Activated T-helper 1 cell treated with Interleukin-2 at 50 U/mL for 16 hours (primary cell): ENCODE measurements at places on chromosomes 6 and 20.

DNA sequence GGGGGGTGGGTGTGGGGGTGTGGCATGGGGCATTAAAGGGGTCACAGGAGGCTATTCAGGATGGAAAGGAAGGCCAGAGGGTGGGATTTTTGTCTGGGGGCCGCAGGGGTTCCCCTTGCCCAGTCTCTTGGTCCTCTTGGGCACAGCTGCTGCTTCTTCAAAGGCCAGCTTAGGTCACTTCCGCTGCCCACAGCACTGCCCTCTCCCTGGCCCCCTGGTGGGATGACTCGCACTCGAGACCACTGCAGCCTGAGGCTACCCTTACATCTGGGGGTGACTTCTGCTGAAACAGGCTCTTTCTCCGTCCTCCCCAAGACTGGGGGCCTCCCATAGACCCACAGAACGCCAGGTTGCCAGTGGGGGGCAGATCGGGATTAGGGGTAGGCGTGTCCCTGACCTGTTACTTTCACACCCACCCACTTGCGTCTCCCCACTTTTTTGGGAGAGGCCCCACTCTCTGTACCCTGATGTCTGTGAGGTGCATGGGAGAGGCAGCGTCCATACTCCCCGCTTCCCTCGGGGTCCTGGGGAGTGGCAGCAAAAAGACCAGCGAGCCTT lies 1.3 kb downstream of the LKAAEAR1 start:
- DNase-seq: no peak

- no peak for DNase-seq
These were observed 12.9 kb upstream of the ZBTB9 start for GRCh38 chr6:33441457-33441856.

GRCh38 chr20:48607544-48607865 lies 220.3 kb downstream of the PREX1 start:
- DNase-seq: no peak

DNA sequence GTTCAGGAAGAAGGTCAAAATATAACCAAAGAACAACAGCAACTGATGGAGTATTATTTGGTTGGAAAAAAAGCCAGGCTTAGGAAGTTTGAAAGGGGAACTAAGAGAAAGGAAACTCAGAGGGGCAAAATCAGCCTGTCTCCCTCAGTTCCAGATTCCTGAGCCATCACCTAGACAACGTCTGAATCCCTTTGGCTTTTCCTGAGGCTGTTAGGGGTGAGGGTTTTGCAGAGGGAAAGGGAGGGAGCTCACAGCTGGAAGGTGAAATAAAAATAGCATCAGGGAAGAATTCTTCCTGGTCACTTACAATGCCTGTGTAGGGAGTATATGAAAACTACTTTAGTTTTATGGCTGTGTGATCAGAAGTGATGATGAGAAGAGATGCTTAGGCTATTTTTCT lies 100.5 kb downstream of the SOBP start:
- DNase-seq: no peak

- DNase-seq: no peak
These were observed 548 bp downstream of the PROCR start for GRCh38 chr20:35172434-35172806.

DNA sequence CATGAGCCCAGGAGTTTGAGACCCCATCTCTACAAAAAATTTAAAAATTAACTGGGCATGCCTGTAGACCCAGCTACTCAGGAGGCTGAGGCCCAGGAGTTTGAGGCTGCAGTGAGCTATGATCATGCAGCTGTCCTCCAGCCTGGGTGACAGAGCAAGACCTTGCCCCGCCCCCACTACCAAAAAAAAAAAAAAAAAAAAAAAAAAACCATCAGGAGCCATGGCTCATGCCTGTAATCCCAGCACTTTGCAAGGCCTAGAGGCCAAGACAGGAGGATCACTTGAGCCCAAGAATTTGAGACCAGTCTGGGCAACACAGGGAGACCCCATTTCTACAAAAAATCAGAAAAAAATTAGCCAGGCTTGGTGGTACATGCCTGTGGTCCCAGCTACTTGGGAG lies 159.1 kb downstream of the SOBP start:
- DNase-seq: no peak

GRCh38 chr20:54633374-54634355 lies 158.3 kb downstream of the DOK5 start:
- DNase-seq: no peak

DNA sequence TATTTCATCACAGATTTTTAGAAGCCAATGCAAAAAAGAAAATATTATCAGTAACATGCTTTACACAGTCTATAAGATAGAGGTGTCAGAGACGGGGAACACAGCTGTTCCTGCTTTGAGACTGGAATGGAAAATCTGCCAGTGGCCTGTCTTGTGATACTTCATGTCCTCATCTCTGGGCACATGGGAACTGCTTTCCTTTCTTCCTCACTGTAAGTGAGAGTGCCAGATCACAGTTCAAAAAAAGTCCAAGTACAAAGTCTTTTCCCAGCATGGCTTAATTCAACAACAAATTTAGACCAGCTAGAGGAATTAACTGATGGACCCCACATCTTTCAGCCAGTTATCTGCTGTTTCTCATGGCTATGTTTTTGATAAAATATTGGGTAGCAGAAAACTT lies 490.4 kb downstream of the CDKAL1 start:
- DNase-seq: no peak

DNA sequence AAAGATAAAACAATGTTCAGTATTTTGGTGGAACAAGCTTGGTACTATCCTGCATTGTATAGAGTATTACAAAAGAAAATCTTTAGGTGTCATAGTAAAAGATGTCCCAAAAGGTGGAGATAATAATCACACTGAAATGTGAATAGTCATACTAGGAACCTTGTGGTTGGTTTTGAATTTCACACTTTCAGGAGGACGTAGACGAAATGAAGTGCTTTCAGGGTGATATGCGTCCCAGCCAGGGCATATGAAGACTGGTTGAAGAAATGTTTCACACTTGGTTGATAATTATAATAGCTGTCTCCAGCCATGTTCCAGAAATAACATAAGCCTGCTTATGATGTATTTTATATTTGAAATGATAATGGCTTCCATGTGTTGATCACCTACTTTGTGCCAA lies 60.4 kb downstream of the SCAND1 start:
- DNase-seq: no peak

- no peak for DNase-seq
These were observed 14.2 kb downstream of the MANBAL start for GRCh38 chr20:37303637-37304036.

- DNase-seq: no peak
These were observed 136.4 kb downstream of the FUT9 start for GRCh38 chr6:96152114-96152708.

- DNase-seq: no peak
These were observed 483.2 kb downstream of the QKI start for GRCh38 chr6:163897669-163898068.

DNA sequence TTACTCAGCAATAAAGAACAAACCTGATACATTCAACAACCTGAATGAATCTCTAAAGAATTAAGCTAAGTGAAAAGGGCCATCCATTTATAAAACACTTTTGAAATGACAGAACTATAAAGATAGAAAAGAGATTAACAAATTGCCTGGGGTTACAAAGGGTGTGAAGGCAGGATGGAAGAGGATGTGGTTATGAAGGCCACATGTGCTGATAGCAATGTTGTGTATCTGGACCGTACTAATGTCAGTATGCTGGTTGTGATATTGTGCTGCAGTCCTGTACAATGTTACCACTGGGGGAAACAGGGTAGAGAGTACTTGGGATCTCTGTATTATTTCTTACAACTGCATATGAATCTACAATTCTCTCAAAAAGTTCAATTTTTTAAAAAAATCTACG lies 36.4 kb downstream of the ELOVL5 start:
- no peak for DNase-seq

DNA sequence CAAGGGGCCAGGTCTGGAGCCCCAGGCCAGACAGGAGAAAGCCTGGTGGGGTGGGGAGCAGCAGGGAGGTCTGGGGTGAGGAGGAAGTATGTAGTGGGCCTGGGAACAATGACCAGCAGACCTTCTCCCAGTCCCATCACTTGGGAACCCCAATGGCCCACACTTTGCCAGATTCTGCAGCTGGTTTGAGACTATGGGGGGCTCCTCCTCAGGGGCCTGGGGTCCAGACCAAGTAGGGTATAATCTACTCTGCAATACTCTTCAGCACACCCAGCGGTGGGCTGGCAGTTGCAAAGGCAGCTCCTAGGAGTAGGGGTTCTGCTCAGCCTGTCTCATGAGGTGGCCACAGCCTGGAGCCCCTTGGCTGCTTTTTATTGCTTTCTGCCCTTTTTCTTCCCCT lies 52.8 kb downstream of the NPEPL1 start:
- no peak for DNase-seq

- DNase-seq: no peak
These were observed 46.8 kb downstream of the PCNA start for GRCh38 chr20:5072756-5073659.

- no peak for DNase-seq
These were observed 15.0 kb upstream of the CCN6 start for GRCh38 chr6:112038756-112039430.

GRCh38 chr20:41499961-41500725 lies 118.0 kb downstream of the CHD6 start:
- no peak for DNase-seq

GRCh38 chr20:15544742-15545141 lies 1028.5 kb downstream of the KIF16B start:
- DNase-seq: no peak

- no peak for DNase-seq
These were observed 527 bp downstream of the NFKBIL1 start for GRCh38 chr6:31547727-31548543.

- DNase-seq: no peak
These were observed 11.1 kb upstream of the KIAA1755 start for GRCh38 chr20:38271608-38272120.

DNA sequence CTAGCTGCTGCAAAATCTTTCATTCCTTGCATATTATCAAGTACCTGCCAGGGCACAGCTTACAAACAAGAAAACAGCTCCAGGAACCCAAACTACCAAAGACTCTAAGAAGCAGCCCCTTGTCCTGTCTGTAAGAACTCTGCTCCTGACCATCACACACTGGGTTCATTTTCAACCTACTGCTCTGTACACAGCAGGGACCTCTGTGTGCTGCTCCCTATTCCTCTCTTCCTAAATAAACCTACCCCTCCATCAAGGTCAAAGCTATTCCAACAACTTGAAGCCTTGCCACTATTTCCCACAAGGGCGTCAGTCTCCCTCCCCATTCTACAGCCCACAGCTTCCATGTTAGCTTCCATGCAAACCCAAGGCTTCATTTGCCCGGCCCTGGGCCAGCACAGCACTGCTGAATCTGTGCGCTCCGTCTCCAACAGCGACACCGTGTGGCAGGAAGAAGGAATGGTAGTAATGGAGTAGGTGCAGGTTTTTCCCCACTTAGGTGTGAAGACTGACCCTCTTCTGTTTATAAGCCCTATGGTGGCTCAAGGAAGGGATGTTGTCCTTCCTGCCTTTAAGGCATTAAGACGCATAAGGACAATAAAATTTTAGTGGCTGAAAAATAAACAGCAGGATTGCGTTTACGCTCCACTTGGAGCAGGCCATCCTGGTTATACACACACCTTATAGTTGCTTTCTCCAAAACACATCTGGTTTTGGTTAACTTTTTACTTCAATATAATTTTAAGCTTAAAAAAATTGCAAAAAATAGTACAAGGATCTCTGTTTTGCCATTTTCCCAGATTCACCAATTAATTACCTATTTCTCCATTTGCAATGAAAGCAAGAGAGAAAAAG lies 115.2 kb upstream of the NXT1 start:
- DNase-seq: no peak

- DNase-seq: no peak
These were observed 129.1 kb downstream of the SYCP2 start for GRCh38 chr20:59804347-59804746.

DNA sequence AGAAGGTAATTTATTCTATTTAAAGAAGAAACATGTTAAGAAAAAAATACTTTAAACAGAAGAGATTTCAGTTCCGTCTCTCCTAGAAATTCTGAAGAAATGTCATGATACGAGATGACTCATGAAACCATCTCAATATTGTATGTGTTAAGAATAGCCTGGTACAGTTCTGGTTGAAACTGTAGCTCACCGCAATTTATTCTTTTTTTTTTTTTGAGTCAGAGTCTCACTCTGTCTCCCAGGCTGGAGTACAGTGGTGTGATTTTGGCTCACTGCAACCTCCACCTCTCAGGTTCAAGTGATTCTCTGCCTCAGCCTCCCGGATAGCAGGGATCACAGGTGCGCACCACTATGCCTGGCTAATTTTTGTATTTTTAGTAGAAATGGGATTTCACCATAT lies 103.3 kb downstream of the ARHGAP18 start:
- no peak for DNase-seq

GRCh38 chr6:30877419-30878262 lies 6.7 kb upstream of the DDR1 start:
- DNase-seq: peak; percentile 53

- no peak for DNase-seq
These were observed 11.6 kb downstream of the CCN6 start for GRCh38 chr6:112065426-112065986.

DNA sequence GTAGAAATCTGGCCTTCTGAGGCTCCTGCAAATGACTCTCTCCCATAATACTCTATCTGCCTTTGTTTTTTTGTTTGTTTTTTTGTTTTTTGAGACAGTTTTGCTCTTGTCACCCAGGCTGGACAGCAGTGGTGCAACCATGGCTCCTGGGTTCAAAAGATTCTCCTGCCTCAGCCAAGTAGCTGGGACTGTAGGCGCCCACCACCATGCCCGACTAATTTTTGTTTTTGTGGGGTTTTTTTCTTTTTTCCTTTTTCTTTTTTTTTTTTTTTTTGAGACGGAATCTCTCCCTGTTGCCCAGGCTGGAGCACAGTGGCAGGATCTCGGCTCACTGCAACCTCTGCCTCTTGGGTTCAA lies 16.6 kb upstream of the STK38 start:
- no peak for DNase-seq

- no peak for DNase-seq
These were observed 105.0 kb downstream of the PREX1 start for GRCh38 chr20:48722737-48723191.

GRCh38 chr6:149888093-149888492 lies 9.8 kb downstream of the RAET1E start:
- no peak for DNase-seq

GRCh38 chr6:124962639-124963415 lies 590 bp downstream of the RNF217 start:
- DNase-seq: no peak

- no peak for DNase-seq
These were observed 78.1 kb downstream of the NCOA7 start for GRCh38 chr6:125868678-125869395.

DNA sequence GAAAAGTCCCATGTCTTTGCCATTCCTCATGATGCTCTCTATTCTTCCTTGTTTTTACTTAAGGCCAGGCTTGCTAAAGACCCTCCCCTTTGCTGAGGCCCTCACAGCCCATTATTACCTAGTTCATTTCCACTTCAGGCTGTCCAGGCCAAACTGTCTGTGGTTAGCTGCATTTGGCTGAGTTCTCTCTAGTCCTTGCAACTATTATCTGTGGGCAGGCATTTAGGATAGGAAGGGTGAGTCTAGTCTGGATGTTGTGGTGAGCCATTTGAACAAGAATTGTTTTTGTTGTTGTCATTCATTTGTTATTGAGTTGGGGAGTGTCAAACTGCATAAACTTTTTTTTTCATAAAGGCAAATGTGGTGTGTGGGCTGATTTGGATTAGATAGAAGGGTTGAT lies 182.4 kb downstream of the CD109 start:
- DNase-seq: no peak

- DNase-seq: no peak
These were observed 231.9 kb downstream of the LAMA2 start for GRCh38 chr6:129114636-129115391.

GRCh38 chr20:33249456-33249855 lies 13.7 kb downstream of the BPIFA1 start:
- DNase-seq: no peak
